AG04449 (cell line): ENCODE measurements at places on chromosomes 13 and 19.

DNA sequence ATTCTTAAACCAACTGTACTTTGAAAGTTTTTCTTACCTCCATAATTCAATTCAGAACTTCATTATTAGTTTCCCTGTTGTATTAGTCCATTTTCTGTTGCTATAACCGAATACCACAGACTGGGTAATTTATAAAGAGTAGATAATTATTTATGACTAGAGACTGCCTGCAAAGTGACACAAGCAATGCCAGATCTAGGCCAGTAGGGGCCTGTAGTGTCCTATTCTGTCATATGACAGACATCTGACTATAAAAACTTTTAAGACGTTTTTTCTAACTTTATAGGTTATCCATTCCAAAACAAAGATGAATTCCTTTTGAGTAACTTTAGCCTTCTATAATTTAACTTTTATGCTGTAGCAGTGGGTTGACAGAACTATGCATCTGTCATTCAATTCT lies 2783.8 kb downstream of the PCDH9 start:
- no peak for DNase-seq

- no peak for DNase-seq
Measured at GRCh38 chr19:8000298-8001038, 5.0 kb downstream of the ELAVL1 start.

DNA sequence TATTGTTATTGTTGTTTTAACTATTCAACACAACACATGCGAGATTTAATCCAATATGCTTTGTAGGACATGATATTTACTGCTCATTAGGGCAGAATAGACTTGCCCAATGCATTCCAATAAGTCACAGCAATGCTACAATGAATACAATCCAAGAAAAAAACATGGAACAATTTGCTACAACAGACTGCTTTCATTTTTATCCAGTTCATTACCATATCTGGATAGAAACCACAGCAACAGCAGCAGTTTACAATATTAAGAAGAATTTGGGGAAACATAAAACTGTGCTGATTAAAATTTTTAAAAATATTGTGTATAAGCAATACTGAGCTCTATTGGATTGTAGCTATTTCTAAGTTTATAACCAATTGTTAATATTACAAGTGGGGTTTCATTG lies 833.0 kb downstream of the DIAPH3 start:
- no peak for DNase-seq

- DNase-seq = no peak
Measured at GRCh38 chr13:88701551-88701950, 1030.4 kb downstream of the SLITRK5 start.

GRCh38 chr13:106314417-106314816 lies 221.0 kb downstream of the EFNB2 start:
- no peak for DNase-seq

DNA sequence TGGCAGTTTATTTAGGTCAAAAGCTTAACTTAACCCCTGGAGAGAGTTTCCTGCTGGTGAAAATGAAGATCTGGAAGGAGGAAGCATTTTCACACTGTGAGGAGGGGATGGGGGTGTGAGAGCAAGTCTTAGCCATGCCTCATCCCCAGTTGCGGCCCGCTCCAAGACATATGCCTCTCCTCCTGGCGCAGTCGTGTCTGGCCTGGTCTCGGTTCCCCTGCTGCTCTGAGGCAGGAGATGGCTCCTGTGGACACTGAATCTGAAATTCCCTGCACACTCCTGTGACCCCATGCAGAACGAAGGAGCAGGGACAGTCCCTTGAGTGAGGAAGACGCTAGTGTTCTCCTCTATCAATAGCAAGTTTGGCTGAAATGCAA lies 360 bp upstream of the ZNF69 start:
- no peak for DNase-seq

- DNase-seq = no peak
Measured at GRCh38 chr19:40982594-40983101, 8.4 kb upstream of the CYP2B6 start.

DNA sequence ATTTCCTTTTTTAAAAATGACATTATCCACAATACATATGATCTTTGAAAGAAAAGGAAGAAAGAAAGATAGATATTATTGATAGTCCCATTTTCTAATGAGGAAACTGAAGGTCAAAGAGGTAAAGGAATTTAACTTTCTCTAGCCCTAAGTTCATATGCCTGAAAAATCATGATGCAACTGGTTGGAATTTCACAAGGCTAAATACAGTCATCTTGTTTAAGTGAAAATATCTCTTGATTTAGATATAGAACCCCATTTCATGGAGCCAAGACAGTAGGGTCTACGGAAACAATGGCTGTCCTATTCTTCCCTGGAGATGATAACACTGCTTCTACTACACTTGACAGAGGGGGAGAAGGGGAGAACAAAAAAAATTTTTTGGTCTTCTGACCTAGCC lies 366.2 kb downstream of the DNAJC15 start:
- DNase-seq = no peak

GRCh38 chr19:55554741-55555152 lies 9.4 kb upstream of the SBK3 start:
- DNase-seq = no peak

DNA sequence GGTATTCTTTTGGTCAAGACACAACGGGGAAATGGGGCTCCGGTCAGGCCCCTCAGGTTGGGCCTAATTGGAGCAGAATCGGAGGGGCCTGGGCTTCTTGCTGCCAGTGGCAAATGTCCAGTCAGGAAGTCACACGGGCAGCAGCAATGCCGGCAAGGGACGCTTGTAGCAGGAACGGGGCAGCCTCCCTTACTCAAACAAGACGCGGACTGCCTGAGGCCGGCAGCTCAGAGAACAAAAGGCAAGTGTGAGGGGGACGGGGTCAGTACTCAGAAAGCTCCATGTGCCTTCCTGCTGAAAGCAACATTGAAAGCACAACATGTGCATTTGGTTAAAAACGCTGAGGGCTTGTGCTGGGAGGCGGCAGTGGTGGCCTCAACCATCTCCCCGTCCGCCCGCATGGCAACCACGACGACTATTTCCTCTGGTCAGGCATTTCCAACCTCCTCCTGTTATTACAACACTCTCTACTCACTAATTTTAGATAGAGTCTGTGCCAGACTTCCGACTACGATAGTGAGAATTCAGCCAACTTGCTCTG lies 20.5 kb upstream of the RASA3 start:
- no peak for DNase-seq

DNA sequence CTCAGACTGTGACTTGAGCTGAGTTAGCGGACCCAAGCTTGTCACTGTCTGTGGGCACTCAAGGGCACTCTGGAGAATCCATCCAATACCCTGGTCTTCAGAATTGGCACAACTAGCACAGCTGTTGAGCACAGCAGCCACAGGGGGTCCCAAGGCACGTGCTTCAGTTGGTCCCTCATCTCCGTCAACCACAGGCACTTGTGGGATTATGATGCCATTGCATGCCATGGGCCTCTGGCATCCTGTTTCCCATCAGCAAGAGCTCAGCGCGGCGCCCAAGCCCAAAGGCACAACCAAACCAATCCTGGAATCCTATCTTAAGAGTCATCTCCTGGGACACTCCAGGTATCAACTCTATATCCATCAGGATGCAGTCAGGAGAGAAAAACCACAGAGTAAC lies 3.7 kb upstream of the B3GNT8 start:
- no peak for DNase-seq

DNA sequence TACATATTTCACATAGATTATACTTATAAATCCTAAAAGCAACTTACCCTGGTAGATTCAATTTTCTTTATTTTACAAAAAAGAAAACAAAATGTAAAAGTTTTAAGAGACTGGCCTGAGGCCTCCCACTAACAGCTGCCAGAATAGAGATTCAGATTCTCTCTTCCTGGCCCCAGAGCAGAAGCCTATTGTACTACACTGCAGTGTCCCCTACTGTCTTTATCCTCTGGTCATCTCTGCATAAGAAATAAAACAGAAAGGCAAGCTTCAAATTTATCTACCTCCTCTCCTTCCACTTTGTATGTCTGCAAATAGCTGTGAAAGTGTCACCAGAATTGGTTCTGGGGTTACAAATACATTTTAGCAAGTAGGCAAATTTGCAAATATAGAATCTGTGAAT lies 1004.1 kb upstream of the PCDH9 start:
- no peak for DNase-seq

- no peak for DNase-seq
Measured at GRCh38 chr19:36081894-36082293, 27.2 kb downstream of the WDR62 start.

DNA sequence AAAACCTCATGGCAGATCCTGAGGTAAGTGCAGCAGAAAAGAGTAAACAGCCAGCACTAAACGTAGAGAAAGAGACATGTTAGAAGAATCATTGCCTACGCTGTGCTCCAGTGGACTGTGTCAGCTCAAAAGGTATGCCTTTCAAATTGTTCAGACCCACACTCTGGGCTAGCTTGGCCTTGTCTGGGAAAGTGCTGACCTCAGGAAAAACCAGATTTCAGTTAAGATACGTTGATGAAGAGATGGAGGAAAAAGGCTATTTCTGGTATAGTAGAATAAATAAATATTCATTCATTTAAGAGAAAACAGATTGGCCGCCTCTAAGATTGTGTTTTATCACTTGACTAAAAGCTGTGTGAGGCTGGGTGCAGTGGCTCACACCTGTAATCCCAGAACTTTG lies 9.6 kb upstream of the SUCLA2 start:
- no peak for DNase-seq

GRCh38 chr13:50758796-50759195 lies 84.7 kb downstream of the DLEU7 start:
- no peak for DNase-seq

DNA sequence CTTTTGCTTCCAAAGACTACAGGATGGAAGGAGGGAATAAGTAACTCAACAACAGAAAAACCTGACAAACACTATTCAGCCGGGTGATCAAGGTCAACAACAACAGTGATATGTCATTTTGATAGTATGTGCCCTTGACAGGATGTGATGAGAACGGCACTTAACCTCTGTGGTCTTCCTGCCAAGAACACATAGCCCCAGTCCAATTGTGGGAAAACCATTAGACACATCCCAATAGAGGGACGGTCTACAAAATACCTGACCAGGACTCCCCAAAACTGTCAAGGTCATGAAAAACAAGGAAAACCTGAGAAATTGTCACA lies 43.1 kb upstream of the AMER2 start:
- DNase-seq = no peak

GRCh38 chr19:16702123-16702522 lies 17.5 kb upstream of the NWD1 start:
- peak; percentile 24 for DNase-seq

DNA sequence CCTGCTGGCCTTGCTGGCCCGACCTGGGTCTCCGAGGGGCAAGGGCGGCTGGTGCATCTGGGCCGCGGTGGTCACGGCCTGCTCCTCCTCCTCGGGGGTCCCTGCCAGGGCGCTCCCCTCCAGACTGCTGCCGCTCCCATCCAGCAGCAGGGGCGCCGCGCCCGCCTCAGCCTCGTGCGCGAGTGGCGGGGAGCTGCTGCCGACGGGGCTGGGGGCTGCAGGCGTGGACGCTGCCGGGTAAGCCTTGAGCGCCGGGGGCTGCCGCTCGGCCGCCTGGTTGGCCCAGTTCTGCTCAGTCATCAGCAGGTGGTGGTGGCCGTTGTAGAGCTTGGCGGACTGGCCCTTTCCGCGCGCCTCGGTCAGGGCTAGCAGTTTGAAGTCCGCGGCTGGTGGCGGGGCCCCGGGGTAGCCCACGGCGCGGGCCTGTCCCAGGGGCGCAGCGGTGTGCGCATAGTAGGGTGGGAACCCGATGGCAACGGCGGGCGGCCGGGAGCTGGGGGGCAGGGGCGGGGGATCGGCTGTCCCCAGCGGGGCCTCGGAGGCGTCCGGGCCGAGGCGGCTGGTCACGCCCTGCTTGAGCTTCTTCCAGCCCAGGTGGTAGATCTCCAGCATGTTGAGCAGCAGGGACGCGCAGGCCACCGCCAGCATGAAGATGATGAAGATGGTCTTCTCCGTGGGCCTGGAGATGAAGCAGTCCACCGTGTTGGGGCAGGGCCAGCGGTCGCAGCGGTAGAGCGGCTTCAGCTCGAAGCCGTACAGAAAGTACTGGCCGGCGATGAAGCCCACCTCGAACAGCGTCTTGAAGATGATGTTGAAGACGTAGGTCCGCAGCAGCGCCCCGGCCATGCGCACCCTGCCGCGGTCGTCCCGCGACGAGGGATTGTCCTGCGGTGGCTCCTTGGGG lies 18.6 kb downstream of the GJA3 start:
- no peak for DNase-seq

- DNase-seq = no peak
Measured at GRCh38 chr13:33642374-33643065, 175.4 kb upstream of the RFC3 start.

DNA sequence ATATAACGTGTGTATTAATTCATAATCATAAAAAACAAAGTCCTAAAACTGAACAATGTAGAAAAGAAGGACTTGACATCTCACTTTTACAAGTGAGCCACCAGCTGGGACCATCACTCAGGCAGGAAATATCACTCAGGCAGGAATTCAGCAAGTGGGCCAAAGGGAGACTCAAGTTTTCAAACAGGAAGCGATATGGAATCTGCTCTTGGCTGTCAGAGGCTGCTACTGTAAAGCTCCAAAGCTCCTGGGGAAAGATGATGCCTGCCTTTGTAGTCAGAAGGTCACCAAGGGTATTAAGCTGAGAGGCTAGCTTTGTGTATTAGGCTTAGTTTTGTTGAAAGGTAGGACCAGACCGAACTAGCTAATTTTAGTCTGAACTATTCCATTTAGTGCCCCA lies 5.5 kb upstream of the AKAP11 start:
- peak; percentile 16 for DNase-seq

DNA sequence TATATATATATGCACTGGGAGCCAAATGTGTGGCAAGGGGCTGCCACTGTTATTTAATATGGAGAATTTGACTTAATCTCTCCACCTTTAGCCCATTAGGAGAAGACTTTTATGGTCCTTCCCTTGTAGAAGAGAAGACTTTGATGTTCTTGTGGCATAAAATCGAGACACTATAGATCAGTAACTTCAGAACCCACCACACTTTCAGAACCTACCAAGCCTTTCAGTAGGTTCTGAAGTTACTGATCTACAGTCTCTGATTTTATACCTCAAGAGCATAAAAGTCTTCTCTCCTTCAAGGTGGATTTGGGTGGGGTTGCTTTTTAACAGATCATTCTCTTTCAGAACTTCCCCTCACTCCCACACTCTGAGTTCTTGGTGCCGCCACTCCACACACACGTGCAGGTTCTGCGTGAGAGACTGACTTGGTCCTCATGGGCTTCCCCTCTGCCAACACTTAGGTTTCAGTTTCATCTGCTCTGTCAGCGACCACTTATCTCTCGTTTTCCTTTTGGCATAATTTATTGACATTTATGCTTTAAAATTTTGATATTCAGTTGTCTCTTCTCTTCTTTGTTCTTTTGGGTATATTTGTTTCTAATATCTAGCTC lies 213.4 kb upstream of the PCDH17 start:
- DNase-seq = no peak

DNA sequence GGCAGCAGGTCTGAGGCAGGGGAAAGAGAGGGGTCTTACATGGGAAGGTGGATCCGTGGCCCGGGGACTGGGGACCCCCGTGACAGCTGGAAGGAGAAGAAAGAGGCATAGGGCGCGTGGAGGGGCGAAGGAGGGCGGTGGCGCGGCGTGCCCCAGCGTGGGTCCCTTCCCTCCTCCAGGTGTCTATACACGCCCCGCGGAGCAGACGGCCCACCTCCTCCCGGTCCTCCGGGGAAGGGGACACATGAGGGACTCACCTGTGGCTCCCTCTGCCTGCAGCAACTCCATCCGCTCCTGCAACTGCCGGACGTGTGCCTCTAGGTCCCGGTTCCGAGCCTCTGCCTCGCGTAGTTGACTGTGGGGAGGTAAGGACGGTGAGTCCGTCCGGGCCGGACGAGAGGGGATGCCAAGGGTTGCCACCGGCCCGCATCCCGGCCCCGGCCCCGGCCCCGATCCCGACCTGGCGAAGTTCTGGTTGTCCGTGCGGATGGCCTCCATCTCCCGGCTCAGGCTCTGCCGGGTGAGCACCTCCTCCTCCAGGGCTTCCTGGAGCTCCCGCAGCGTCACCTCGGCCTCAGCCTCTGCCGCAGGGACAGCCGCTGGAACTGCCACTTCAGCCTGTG lies 2.4 kb upstream of the SIX5 start:
- no peak for DNase-seq
